ENCODE measurements at places on chromosomes 2 and 18. TPM values are rescaled to one million over a fixed set of nuclear protein-coding genes. Genes with fewer than 3 reads are reported as not detected.
A peak's percentile ranks its signal among the peaks of the same experiment; 100 is the strongest.

- H3K4me3 ChIP-seq: no peak overlapping the region
- peaks cover 3% of the 10 kb centered on the region for H3K27me3 ChIP-seq
- H3K4me1 ChIP-seq: no peaks in the 10 kb centered on the region
- no peak overlapping the region for H3K27ac ChIP-seq
Observed at GRCh38 chr2:192687015-192687414, 492.3 kb upstream of the TMEFF2 start.

DNA sequence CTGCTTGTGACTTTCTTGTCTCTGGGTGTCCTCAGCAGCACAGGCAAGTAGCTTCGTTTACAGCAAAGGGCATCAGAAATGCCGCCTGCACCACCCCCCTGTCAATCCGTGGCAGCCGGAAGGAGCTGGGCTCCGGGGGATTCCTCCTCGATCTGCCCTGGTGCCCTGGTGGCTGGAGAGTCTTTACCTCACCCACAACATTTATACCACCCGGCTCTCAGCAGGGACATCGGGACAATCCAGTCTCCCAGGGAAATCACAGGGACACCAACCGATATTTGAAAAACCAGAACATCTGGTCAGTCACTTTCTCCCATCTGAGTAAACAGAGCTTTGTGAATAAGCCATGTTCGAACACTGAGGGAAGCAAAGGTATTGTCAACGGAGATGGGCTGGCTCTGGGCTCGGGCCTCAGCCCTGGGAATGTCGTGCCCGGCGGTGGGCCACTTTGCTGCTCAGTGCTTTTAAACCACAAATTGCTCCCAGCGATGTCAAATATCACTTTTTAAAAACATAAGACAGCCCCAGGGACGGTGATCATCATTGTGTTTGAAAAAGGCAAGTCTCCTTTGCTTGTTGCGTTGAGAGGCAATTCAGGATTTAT lies 210.0 kb upstream of the SALL3 start:
- H3K4me3 ChIP-seq: no peak overlapping the region
- DNase-seq: no peak
- no peak overlapping the region for H3K27ac ChIP-seq

- H3K27me3 ChIP-seq: peaks cover 4% of the 10 kb centered on the region
- no peak for DNase-seq
- peaks cover 1% of the 10 kb centered on the region for H3K4me1 ChIP-seq
- peaks cover 4% of the 10 kb centered on the region for H3K36me3 ChIP-seq
Observed at GRCh38 chr2:132473174-132473883, 56.7 kb downstream of the GPR39 start.

DNA sequence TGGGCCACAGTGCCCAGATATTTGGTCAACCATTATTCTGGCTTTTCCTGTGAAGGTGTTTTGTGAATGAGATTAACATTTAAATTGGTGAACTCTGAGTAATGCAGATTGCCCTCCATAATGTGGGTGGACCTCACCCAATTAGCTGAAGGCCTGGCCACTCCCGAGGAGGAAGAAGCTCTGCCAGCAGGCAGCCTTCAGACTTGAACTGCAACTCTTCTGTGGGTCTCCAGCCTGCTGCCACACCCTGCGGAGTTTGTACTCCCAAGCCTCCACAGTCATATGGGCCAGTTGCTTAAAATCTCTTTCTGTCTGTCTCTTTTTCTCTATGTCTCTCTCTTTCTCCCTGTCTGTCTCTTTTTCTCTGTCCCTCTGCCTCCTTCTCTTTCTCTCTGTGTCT lies 262.7 kb downstream of the MYCN start:
- H3K4me3 ChIP-seq: no peak overlapping the region
- H3K4me1 ChIP-seq: peaks cover 9% of the 10 kb centered on the region
- DNase-seq: no peak
- peaks cover 2% of the 10 kb centered on the region for H3K27me3 ChIP-seq
- no peaks in the 10 kb centered on the region for H3K36me3 ChIP-seq

DNA sequence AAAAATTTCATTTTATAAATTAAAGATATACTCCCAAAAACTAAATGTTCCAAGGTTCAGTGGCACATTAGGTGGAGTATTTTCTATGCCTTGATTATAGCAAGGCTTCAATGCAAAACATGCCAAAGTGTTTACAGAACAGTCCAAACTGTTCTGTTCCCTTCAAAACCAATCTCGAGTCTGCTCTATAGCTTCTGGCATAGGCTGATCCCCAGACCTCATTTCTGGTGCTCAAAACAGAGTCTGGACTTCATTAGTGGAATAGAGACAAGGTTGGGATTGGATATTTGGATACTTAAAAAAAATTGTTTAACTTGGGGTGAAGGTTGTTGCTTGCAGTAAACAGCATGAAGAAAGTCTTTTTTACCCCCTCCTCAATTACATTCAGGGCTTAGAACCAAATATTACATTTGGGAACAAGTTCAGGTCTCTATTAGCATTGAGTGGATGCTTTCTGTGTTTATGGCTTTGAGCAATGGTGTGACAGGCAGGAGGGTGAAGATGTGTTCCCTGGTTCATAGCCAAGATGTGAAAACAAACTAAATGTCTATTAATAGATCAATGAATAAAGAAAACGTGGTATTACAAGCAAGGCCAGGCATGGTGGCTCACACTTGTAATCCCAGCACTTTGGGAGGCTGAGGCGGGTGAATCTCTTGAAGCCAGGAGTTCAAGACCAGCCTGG lies 208.1 kb upstream of the RND3 start:
- H3K27me3 ChIP-seq: peaks cover 1% of the 10 kb centered on the region
- no peaks in the 10 kb centered on the region for H3K4me1 ChIP-seq
- H3K4me3 ChIP-seq: no peak overlapping the region
- no peaks in the 10 kb centered on the region for H3K36me3 ChIP-seq
- no peak for DNase-seq

DNA sequence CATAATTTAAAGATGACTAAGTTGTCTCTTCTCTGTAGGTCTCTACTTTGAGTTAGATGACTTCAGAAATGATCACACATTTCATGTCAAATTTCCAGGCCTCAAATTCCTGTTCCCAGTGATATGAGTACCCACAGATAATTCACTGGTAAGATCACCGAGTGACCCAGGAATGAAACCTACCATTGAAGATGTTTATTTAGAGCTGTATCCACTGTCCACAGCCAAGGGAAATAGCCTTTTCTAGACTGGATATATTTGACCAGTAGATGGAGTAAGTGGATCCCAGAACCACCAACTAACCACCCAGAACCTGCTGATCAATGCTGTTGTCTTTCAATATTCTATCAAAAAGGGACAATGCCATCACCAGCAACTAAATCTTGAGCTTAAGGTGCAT lies 238.8 kb downstream of the SLC8A1 start:
- peaks cover 7% of the 10 kb centered on the region for H3K4me1 ChIP-seq
- no peak overlapping the region for H3K4me3 ChIP-seq
- DNase-seq: no peak
- H3K27ac ChIP-seq: no peak overlapping the region

GRCh38 chr2:168641636-168642035 lies 160.8 kb upstream of the NOSTRIN start:
- no peak overlapping the region for H3K27ac ChIP-seq
- no peaks in the 10 kb centered on the region for H3K36me3 ChIP-seq
- H3K4me3 ChIP-seq: no peak overlapping the region
- peaks cover 41% of the 10 kb centered on the region for H3K4me1 ChIP-seq
- DNase-seq: no peak
- H3K27me3 ChIP-seq: peaks cover 4% of the 10 kb centered on the region

DNA sequence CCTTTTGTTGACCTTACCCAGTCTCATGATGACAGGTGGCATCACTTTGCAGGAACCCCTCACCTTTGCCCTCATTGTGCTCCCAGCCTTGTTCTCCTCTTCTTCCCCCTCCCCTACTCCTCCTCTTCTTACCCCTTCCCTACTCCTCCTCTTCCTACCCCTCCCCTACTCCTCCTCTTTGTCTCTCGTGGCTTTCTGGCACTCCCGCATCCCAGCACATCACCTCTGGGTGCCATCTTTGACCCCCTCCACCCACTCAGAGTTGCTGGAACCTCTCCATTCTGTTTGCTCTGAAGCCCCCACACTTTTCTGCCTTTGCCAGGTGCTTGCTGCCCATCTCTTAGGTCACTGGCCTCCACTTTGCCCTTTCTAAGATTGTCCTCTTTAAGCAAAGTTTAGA lies 17.1 kb downstream of the UBE2F start:
- H3K27ac ChIP-seq: no peak overlapping the region
- H3K27me3 ChIP-seq: peaks cover 4% of the 10 kb centered on the region
- DNase-seq: no peak
- peaks cover 10% of the 10 kb centered on the region for H3K4me1 ChIP-seq

GRCh38 chr2:10324095-10324832 lies 21.6 kb downstream of the HPCAL1 start:
- DNase-seq: no peak
- H3K4me1 ChIP-seq: peaks cover 9% of the 10 kb centered on the region
- H3K27ac ChIP-seq: no peak overlapping the region
- peaks cover 2% of the 10 kb centered on the region for H3K27me3 ChIP-seq
- peaks cover 4% of the 10 kb centered on the region for H3K36me3 ChIP-seq
- no peak overlapping the region for H3K4me3 ChIP-seq

- H3K4me3 ChIP-seq: no peak overlapping the region
- peaks cover 15% of the 10 kb centered on the region for H3K4me1 ChIP-seq
- DNase-seq: no peak
- no peaks in the 10 kb centered on the region for H3K27me3 ChIP-seq
- no peaks in the 10 kb centered on the region for H3K36me3 ChIP-seq
- no peak overlapping the region for H3K27ac ChIP-seq
Observed at GRCh38 chr2:222878301-222878876, 17.6 kb downstream of the ACSL3 start.

GRCh38 chr2:153228904-153229303 lies 249.7 kb downstream of the RPRM start:
- DNase-seq: no peak
- H3K36me3 ChIP-seq: peaks cover 4% of the 10 kb centered on the region
- H3K27ac ChIP-seq: no peak overlapping the region
- peaks cover 12% of the 10 kb centered on the region for H3K4me1 ChIP-seq
- no peak overlapping the region for H3K4me3 ChIP-seq

DNA sequence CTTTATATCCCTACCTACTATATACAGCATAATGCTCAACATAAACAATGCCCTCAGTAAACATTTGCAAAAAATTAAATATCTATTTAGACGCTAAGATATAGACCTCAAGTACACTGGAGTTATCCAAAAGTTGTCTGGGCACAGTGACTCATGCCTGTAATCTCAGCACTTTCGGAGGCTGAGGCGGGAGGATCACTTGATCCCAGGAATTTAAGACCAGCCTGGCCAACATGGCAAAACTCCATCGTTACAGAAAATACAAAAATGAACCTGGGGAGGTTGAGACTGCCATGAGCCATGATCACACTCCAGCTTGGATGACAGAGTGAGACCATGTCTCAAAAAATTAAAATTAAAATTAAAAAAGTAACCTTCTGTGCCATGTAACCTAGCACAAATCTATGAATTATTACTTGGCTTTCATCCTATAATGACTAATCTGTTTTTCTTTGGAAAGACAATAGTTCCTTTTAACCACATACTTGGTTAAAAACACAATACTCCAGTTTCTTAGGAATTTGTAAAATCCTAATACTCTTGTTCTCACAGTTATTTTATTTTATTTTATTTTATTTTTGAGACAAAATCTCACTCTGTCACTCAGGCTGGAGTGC lies 6.7 kb upstream of the TNFAIP6 start:
- no peak overlapping the region for H3K27ac ChIP-seq
- H3K27me3 ChIP-seq: no peaks in the 10 kb centered on the region
- H3K36me3 ChIP-seq: no peaks in the 10 kb centered on the region
- H3K4me3 ChIP-seq: no peak overlapping the region

DNA sequence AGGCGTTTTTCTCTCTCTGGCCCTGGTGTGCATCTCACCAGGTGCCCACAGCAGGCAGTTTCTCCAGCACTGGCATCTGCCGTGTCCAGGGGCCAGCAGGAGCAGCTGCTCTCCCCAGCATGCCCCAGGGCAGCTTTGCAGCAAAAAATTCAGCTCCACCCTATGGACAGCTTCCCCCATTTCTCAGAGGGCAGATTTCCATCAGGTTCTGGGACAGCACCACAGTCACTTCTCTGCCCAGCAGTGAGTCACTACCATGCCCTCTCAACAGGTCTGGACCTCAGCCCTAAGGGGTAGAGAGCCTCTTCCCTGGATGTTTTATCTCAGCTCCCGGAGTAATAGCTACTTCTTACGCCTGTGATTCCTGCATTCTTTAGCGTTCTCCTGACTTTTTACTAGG lies 170.2 kb upstream of the RAB12 start:
- peaks cover 8% of the 10 kb centered on the region for H3K36me3 ChIP-seq
- no peaks in the 10 kb centered on the region for H3K4me1 ChIP-seq
- peaks cover 3% of the 10 kb centered on the region for H3K27me3 ChIP-seq
- no peak overlapping the region for H3K4me3 ChIP-seq
- no peak for DNase-seq
- H3K27ac ChIP-seq: no peak overlapping the region

DNA sequence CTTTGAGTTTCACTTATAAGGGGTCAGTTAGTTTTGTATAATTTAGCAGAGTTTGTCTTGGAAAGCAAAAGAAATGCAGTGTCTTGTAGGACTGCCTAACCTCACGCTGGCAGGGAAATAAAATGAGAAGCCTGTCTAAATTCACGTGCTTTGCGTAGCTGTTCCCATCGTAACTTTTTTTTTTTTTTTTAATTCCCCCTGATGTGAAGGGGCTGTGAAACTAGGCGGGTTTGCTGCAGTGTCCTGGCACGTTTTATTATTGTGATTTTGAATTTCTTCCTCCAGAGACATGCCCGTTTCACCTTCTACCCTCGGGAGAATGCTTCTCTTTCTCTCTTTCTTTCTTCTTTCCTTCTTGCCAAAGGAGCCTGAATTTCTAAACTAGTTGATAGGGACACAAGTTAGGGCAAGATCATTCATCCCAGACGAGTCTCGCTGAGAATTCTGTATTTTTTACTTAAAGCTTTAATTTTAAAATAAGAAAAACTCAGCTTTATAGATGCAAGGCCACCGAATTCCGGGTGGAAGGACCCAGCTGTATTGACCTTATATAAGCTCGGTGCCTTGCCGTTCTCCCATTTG lies 2.3 kb downstream of the MEIS1 start:
- peak overlapping the region; percentile 88 for H3K4me3 ChIP-seq
- no peak for DNase-seq
- H3K27ac ChIP-seq: no peak overlapping the region
- H3K4me1 ChIP-seq: peaks cover 16% of the 10 kb centered on the region

- peaks cover 14% of the 10 kb centered on the region for H3K36me3 ChIP-seq
- H3K4me1 ChIP-seq: peaks cover 5% of the 10 kb centered on the region
- H3K27me3 ChIP-seq: peaks cover 29% of the 10 kb centered on the region
- H3K27ac ChIP-seq: peak overlapping the region; percentile 94
Observed at GRCh38 chr18:46332286-46332801, 228.2 kb downstream of the HAUS1 start.

GRCh38 chr2:160321006-160321405 lies 120.9 kb upstream of the ITGB6 start:
- H3K27me3 ChIP-seq: no peaks in the 10 kb centered on the region
- no peak overlapping the region for H3K27ac ChIP-seq
- DNase-seq: no peak
- peaks cover 30% of the 10 kb centered on the region for H3K4me1 ChIP-seq

- no peaks in the 10 kb centered on the region for H3K4me1 ChIP-seq
- no peak for DNase-seq
- no peaks in the 10 kb centered on the region for H3K36me3 ChIP-seq
- no peak overlapping the region for H3K4me3 ChIP-seq
- no peaks in the 10 kb centered on the region for H3K27me3 ChIP-seq
Observed at GRCh38 chr2:236521556-236521955, 48.1 kb upstream of the ACKR3 start.

GRCh38 chr2:169664978-169665930 lies 29.0 kb downstream of the CFAP210 start:
- H3K4me3 ChIP-seq: no peak overlapping the region
- no peak for DNase-seq
- no peak overlapping the region for H3K27ac ChIP-seq
- H3K36me3 ChIP-seq: no peaks in the 10 kb centered on the region
- peaks cover 2% of the 10 kb centered on the region for H3K4me1 ChIP-seq

- H3K4me1 ChIP-seq: no peaks in the 10 kb centered on the region
- H3K4me3 ChIP-seq: no peak overlapping the region
- peaks cover 13% of the 10 kb centered on the region for H3K36me3 ChIP-seq
Observed at GRCh38 chr18:59189746-59190145, 30.2 kb upstream of the GRP start.

AQP12B gene
- not detected for total RNA-seq

MAP3K19 gene
- total RNA-seq: not detected

STK39 gene
- 35.9 TPM for total RNA-seq

CRYBA2 gene
- total RNA-seq: 0.49 TPM
